ENCODE measurements at places on chromosomes 6 and 20. TPM values are rescaled to one million over a fixed set of nuclear protein-coding genes. Genes with fewer than 3 reads are reported as not detected.

EPPIN gene
- total RNA-seq = not detected

CTAGE9 gene
- not detected for total RNA-seq

- no peak for DNase-seq
These were observed 18.8 kb downstream of the TOP1 start for GRCh38 chr20:41047279-41047974.

DNA sequence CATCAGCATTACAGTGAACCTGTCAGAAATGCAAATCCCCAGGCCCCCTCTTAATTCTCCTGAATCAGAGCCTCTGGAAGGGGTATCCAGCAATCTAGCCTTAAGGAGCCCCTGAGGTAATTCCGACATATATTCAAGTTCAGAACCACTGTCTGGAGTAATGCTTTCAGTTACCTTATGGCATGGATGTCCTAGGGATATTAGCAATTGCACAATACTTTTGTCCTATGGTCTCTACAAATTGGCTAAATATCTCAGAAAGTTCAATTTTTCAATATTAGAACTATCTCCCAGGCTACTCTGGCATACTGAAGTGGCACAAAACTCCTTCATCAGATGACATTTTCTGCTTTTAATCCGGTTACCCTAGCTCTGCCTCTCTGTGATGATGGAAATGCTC is 6.4 kb downstream of the NSFL1C start:
- no peak for DNase-seq

GRCh38 chr6:4957521-4958231 is 46.2 kb downstream of the RPP40 start:
- no peak for DNase-seq

GRCh38 chr20:17966432-17967310 is 1.9 kb downstream of the SNX5 start:
- DNase-seq = peak; percentile 50

- DNase-seq = no peak
These were observed 306.4 kb downstream of the COL12A1 start for GRCh38 chr6:74899416-74899815.

DNA sequence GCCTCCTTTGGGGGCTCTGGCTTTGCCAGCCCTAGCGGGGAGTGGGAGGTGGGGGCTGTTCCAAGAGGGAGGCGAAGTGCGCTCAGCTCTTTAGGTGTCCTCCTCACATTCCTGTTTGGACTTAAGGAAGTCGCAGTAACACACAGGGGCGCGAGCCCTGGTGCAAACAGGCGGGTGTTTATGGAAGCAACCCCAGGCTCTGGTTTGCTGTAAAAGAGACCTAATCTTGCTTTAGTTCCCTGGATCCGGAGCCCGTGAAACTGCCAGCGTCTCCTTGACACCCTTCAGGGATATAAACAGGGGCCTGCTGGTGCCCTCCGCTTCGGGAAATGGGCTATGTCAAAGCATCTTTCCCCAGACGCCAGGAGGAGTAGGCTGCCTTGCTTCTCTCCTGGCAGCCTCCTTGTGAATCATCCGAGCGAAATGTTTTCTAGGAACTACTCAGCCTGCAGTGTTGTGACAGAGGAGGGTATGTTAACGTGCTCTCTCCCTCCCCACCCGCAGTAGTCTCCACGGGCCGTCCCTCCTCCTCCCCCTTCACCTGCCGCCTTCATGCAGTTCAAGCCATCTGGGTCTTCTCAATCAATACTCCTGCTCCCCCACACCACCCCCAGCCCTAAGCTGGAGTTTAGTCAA is 168.0 kb upstream of the LRFN2 start:
- DNase-seq = no peak

- no peak for DNase-seq
These were observed 27.7 kb upstream of the EDN1 start for GRCh38 chr6:12262236-12263061.

- DNase-seq = no peak
These were observed 83.2 kb downstream of the GCLC start for GRCh38 chr6:53461696-53462095.

DACT2 gene
- not detected for total RNA-seq

DNA sequence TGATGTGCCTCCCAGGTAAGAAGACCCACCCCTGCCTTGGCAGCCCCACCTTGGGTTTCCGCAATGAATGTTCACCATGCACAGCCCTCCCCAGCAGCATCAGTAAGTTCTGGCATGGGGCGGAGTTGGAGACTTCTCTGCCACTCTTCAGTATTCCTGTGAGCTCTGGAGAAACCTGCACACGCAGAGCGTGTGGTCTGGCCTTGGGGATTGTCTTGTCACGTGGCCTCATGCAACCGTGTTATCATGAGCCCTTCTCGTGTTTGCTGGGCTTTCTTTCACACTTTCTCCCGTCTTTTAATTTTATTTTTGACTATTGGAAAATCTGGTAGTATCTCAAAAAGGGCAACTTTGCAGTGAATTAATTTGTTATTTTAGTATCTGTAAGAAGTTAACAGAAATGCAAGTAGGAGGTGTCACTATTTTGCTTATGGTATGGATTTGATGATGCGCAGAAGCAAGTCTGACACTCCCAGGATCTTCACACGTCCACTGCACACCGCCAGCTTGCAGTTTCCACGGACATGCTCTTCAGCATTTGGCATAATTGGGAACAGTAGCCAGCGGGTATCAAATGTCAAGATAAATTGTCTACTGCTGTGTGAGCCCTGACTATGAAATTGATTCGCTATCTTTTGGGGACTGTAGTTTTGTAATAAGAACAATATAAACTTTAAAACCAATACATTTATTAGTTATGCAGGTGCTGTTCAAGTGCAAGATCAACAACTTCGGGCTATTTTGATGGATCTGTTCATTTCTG is 463.5 kb downstream of the QKI start:
- DNase-seq = no peak

- no peak for DNase-seq
These were observed 215.1 kb upstream of the CNR1 start for GRCh38 chr6:88381289-88381642.

GRCh38 chr6:168988801-168989200 is 264.8 kb downstream of the THBS2 start:
- DNase-seq = no peak

GRCh38 chr6:147088861-147089260 is 115.4 kb upstream of the STXBP5 start:
- DNase-seq = no peak

- peak; percentile 66 for DNase-seq
These were observed 58.2 kb downstream of the TRIM27 start for GRCh38 chr6:28865401-28866204.
